ENCODE measurements at places on chromosomes 2 and 18.

GRCh38 chr2:138023298-138023697 is 59.0 kb downstream of the HNMT start:
- no peak for DNase-seq

DNA sequence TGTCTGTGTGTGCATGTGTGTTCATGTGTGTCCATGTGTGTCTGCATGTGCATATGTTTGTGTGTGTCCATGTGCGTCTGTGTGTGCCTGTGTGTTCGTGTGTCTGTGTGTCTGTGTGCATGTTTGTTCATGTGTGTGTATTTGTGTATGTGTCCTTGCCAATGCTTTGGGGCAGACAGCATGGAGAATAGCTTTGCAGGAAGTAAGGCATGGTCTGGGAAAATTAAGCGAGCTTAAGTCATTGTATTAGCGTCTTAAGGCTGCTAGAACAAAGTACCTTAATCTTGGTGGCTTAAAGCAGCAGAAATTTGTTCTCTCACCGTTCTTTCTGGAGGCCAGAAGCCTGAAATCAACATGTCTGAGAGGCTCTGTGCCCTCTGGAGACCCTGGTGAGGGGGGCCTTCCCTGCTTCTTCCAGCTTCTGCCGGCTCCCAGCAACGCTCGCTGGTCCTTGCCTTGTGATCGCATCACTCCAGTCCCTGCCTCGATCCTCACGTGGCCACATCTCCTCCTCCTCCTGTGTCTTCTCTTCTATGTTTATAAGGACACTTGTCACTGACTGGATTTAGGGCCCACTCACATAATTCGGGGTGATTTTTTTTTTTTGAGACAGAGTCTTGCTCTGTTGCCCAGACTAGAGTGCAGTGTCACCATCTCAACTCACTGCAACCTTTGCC is 3.8 kb downstream of the NEU2 start:
- DNase-seq, result no peak

- no peak for DNase-seq
Measured at GRCh38 chr2:39688181-39688580, 22.5 kb downstream of the TMEM178A start.

DNA sequence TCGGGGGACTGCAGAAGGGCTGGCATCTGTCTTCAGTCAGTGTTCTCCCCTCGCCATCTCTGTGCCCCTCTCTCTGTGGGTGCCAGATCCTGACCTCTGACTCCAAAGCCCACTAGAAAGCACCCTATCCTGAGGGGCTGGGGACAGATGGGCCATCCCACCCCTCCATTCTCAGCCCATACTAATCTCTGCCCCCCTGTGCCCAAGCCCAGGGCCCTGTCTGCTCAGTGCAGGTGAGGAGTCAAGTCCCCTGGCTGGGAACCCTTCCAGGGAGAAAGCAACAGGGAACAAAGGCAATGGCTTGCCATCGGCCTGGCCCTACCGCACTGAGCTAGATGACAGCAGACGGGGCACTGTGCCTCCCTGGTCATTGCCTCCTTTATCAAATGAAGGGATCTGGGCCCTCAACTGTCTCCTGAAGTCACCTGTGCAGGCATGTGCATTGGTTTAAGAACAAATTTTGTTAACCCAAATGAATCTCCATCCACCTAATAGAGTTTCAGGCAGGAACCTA is 42.7 kb upstream of the ID2 start:
- no peak for DNase-seq

- DNase-seq, result no peak
Measured at GRCh38 chr2:50866626-50867025, 165.3 kb downstream of the NRXN1 start.

DNA sequence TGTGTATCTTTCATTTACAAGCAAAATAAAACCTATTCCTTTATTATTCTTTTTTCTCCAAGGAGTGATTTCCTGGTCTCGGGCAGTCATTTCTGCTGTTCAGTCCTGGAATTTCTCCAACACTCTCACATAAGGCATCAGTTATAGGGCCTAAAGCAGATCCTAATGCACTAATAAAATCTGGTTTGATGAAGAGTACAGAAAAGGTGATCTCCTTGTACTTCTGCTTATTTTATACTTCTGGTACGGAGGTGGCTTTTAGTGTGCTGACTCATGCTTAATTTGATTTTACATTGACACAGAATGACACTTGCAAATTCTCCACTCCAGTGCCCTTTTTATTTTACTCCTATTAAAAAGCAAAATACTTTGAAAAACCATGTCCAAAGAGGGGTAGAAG is 157.4 kb downstream of the DOK6 start:
- DNase-seq, result no peak

- no peak for DNase-seq
Measured at GRCh38 chr18:14942275-14942674, 194.3 kb downstream of the ANKRD30B start.

DNA sequence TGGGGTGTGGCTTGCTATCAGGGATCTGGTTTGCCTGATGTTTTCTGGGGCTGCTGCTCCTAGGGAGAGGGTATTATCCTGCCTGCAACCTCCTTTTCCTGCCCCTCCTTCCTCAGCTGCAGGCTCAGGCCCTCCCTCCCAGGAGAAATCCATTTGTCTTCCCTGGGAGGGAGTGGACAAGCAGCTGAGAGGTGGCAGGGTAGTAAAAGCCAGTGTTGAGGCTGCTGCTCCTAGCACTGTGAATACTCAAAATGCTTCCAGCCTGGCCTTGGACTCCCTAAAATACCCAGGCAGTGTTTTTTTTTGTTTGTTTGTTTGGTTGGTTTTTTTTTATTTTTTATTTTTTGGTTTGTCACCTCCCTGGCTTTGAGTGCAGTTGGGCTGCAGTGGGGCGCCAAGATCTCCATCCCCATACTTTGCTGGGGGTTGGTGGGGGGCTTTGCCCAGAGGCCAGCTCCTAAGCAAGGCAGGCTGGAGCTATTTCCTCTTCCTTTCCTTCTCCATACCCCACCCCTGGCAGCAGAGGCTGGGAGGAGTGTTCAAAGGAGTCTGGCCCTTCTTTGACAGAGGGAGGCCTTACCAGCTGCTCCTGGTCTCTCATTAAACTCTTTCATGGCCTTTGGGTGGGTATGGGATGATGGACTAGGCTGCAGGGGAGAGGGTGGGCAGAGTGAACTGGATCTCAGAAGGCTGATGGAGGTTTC is 13.6 kb downstream of the HOXD3 start:
- DNase-seq, result no peak

DNA sequence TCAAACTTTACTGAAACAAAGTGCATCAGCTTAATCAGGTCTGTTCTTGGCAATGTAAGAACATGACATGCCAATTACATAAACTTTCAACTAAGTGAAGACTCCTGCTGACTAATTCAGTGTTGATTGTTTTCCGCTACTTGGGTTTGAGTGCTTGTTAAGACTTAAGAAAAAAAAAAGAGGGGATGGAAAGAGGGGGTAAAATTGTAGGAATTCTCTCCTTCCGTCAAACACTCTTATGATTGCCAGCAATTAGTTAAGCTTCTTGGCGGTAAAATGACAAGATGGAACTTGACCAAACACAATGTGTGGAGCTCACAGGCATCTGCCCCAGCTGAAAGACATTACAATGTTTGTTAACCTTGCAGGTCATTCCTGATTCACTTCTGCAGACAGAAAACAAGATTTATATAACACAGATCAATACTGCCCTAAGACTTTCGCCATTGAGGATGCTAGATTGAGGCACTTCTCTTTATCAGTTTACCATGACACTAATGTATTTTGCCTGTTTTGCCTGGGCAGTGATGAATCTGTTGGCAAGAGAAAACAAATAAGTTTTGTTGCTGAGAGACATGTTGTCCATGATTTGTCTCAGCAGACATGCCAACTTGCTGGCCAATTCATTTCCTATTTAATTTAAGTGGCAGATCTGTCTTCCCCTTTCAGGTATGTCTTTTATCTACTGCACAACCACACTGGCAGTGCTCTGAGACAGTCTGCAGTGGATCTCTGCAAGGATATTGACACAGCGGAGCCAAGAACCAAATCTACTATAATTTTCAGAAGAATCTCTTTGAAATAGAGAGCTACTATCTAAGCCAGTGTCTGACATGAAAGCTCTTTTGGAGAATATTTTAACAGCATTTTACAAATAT is 410.0 kb upstream of the KCNH7 start:
- no peak for DNase-seq

DNA sequence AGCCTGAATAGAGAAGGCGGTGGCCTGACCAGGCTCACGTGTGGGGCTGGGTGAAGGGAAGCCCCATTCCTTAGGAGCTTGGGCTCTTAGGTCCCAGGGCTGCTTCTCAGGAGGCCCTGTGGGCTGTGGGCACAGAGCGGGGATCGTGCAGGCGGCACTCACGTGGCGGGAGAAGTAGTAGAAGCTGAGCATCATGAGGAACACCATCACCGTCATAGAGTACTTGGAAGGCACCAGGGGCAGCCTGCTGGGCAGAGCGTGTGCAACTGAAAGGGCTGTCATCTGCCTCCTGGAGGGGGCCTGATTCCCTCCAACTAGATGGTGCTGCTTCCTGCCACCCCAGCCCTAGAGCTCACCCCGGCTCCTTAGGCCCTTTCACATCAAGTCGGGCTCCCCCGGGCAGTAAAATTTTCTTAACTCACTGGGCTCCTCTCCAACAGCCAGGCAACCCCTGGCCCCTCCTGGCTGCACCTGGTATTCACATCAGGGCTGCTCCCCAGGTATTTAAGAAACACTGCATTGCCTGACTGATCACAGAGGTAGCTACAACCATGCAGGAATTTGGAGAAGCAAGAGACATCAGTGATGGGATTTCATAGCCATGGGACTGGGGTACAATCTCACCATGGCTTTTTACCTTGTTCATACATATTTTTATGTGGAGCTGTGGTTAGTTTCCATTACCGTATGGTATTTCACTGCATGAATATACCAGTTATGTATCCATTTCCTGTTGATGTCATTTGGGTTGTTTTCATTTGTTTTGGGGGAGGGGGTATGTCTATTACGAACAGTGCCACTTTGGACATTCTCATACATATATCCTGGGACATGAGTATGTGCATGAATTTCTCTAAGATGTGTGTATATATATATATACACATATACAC is 32.9 kb downstream of the CENPO start:
- DNase-seq, result no peak

DNA sequence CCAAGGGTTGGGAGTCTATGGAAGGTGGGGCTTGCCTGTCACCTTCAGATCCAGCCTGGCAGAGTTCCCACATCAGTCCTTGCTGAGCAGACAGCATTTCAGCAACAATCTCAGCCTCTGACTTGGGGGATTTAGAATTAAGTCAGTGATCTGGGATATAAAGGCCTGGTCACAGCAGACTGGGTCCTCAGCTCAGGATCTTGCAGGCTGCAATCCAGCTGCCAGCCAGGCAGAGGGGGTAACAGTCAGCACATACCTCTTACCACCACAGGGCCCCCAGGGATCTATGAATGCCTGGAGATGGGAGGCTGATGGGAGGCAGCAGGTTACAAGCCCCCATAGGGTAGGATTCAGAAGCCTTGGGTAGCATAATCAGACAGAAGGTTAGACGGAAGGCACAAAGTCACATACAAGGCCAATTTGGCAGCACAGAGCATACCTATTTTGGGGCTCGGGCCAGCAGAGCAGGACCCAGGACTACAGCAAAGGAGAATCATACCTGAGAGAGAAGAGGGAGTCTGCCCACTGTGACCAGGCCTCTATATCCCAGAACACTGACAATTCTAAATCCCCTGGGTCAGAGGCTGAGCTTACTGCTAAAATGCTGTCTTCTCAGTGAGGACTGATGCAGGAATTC is 163.5 kb downstream of the MTCL1 start:
- no peak for DNase-seq

DNA sequence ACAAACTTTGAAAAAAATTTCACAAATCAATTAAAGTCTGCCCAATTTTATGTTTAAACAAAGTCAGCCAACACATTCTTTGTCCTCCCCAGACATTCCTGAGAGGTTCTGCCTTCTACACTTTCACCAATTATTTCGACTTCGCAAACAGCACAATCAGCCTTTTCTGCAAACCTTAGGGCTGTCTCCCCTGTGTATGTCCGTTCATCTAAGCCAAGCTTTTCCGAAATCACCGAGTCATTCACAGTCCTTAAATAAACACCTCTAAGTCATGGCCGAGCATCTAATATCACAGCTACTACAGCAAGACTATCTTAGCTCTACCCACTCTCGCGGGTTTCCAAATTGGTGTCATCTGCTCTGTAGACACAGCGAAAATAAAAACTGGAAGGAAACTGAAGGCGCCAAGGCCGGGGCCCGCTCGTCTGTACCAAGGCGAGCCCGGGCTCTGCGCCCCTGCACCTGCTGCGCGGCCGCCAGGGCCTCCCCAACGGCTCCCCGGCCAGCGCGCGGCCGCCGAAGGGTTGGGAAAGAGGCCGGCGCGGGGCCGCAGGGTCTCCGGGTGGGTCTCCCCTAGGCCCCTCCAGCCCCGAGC is 730 bp downstream of the ODC1 start:
- DNase-seq, result no peak

DNA sequence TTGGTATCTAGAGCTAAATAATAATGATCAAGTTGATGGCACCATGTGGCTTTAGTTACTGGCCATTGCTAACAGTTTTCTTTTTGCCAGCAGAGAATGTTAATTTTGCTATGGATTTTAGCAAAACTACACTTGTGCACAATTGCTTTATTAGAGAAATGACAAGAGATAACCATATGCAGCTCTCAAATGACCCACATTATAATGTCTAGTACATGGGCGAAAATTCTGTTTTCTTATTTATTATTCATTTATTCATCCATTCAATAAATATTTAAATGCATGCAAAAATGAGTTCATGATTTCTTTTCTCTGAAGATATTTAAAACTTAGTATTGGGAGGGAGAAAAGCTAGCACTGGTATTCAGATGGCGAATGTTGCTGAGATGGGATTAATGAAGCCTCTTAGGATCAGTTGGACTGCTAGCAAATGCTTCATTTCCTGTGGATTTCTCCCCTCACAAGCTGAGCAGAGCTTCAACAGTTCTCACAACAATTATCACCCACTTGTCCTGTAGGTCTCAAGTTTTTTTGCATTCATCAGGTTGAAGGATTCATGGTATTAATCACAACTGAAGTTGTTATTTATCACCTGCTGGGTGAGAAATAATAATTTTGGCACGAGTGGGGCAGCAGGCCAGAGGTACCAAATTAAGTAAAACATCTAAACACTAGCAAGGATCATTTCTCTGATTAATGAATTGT is 95.2 kb downstream of the MTX2 start:
- no peak for DNase-seq

- DNase-seq, result no peak
Measured at GRCh38 chr2:168003876-168004275, 243.5 kb downstream of the STK39 start.

GRCh38 chr2:38666556-38666910 is 619 bp downstream of the GALM start:
- DNase-seq, result no peak

GRCh38 chr2:219220652-219221402 is 2.1 kb upstream of the ABCB6 start:
- DNase-seq, result no peak

DNA sequence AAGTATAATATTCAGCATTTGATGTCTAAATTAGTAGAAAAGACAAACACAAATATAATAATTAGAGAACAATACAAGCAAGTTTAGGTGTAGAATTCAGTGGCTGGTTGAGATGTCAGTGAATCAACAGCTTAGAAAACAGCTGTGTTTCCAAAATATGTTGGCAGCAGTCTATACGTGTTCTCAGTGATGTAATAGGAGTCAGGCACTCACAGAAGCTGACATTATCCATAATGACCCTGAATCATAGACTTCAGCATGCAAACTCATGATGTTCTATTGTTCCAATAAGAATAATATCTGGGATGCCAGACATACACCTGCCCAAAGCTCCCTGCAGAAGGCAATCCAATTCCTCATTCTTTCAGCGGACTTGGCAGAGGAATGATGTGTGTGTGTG is 164.7 kb downstream of the SLC8A1 start:
- DNase-seq, result no peak

GRCh38 chr2:192000196-192000980 is 153.5 kb upstream of the CAVIN2 start:
- DNase-seq, result no peak

GRCh38 chr18:63882333-63883141 is 5.0 kb upstream of the SERPINB2 start:
- no peak for DNase-seq

Data from activated CD8-positive, alpha-beta memory T cell treated with anti-CD3 and anti-CD28 coated beads for 48 hours (primary cell).